Stimulated activated CD8-positive, alpha-beta memory T cell treated with anti-CD3 and anti-CD28 coated beads, Interleukin-4, amount 100 ng/mL, for 1 hour (primary cell): ENCODE measurements at places on chromosomes 7 and 10.

DNA sequence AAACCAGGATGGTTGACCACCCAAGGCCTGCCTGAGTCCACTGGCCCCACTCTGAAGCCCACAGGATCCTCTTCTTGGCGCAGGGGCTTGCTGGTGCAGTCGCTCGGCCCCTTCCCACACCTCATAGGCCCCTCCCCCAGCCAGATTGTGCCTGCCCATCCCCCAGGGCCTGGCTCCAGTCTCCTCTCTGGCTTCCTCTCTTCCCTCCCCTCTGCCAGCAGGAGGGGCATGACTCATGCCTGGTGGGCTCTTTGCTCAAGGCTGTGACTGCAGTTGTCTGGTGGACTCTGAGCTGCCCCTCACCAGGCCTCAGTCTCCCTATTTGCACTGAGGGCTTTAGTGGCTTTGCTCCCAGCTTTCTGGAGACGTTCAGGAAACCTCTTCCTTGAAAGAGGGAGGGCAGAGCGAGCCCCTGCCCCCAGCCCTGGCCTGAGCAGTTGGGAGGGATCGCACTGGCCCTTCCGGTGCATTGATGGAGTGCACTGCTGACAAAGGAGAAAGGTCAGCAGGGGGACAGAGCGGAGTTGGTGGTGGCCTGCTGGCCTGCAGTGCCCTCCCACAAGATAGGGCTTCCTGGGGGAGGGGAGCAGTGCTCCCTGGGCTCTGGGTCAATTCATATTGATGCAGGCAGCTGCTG is 60.7 kb downstream of the ZMIZ1 start:
- DNase-seq = no peak

DNA sequence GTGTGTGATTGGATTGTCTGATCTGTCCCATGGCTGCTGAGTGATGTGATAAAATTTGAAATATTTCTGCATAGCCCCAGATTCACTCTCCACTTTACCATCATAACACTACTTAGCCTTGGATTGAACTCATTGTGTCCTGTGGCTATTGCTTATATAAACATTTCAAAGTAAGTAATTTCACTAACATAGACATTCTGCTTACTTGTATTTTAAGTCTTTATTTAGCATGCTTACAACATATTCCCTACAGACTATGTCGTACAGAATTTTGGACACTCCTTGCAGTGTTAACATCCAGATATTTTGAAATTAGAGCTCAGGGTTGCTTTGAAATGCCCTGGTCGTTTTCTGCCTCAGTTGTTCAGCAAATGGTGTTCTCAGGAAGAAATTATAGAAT is 117.6 kb downstream of the LRRC4 start:
- no peak for DNase-seq

GRCh38 chr10:79048639-79049550 is 19.9 kb upstream of the ZMIZ1 start:
- DNase-seq = no peak

DNA sequence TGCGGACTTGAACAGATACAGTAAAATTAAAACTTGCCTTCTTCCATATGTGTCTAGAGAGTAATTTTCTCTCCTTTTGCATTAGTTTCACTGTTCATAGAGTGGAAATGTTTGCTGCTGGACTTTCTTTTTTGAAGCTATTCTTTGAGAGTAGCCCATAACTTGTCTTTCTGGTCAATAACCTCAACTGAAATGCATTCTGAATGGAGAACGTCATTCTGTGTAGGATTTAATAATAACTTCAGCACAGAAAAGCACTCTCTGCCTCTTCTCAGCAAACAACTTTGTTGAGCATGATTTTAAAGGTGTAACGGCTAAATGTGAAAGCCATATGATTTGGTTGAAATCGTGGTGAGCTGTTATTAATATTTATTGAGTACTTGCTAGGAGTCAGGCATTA is 111.8 kb downstream of the CUX1 start:
- DNase-seq = no peak

DNA sequence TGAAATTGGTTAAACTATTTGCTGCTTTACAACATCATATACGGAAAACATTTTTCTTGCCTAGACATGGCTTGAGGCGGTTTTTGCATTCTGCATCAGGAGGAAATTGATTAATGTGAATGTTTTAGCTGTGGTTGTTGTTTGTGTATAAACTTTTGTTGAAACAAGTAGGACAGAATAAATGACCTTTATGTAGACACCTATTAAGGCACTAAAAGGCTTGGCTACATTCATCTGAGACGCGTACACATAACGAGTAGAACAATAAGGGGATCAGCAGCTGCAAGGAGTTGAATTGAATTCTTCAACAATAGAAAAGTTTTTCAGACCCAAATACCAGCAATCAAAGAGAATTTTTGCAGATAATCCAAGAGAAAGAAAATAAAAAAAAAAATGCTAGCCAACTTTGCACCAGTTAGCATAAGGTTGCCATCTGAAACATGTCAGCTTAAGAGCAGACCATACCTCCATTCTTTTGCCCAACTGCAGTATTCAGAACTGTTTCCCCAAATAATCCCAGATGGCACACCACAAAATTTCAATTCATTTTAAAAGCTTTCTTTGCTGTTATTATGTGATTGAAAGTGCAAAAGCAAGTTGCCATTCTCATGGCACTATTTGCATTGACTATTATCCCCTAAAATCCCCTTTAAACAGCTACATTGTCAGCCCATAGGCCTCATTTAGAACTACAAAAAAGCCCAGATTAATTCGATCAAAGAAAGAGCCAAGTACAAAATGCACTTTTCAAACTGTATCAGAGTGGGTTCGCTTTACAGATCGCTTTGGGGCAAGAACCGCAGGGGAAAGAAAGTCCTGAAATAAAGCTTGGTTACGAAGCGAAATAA is 49.6 kb downstream of the GCC1 start:
- no peak for DNase-seq

DNA sequence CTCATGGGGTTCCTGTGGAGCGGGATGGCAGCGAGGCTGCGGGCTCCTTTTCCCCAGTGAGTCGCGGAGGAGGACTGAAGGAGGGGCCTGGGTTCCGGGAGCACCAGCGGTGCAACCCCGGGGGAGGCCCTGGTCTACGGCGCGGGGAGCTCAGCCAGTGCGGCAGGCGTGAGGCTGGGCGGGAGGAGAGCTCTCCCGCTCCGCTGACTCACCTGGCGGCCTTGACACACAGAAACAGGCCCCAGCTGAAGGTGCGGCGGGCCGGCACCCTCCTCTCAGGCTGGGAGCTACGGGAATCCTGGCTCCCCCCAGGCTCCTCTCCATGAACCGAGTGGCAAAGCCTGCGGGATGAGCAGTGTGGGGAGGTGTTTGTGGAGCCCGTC is 6.8 kb upstream of the NOM1 start:
- DNase-seq = no peak

DNA sequence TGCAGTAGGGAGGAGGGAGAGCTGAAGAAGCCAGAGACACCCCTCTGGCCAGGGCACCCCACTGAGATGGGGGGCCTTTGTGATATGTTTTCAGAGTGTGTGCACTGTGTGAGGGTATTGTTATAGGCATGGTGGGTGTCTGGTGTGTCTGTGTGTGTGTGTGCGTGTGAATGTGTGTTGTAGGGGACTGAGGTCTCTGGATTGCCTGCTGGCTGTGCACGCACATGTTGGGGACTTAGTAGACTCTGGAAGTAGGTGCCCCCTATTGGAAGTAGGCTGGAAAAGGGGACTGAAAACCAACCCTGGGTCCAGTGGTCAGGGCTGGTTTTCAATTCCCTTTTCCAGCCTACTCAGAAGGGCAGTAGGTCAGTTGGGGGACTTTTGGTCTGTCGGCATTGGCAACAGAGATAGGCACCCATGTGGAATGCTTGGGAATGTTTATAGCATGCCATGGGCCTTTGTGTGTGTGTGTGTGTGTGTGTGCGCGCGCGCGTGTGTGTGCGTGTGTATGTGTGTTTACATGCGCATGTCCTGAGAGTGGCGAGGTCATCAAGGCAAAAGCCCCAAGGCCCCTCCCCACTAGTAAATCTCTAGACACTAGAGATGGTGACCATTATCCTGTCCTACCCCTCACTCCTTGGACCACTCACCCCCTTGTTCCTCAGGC is 78.8 kb downstream of the HIF1AN start:
- DNase-seq = no peak

GRCh38 chr7:84331616-84332015 is 137.0 kb upstream of the SEMA3A start:
- no peak for DNase-seq

DNA sequence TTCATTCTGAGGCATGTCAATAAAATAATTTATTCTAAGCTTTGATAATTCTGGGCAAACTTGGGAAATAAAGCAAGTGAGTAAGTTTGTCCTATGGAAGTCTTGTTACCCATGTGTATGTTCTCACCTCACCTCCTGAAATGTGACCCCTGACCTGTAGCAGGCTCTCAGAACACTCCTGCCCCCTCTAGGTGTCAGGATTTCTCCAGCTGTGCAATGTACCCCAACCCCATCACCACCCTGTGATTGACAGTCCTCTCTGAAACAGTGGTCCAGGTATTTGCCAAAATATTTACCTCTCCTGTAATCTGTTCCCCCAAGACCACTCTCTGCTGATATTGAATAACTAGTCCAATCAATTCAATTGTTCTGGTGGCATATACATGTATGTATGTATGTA is 122.6 kb upstream of the PTER start:
- DNase-seq = no peak

DNA sequence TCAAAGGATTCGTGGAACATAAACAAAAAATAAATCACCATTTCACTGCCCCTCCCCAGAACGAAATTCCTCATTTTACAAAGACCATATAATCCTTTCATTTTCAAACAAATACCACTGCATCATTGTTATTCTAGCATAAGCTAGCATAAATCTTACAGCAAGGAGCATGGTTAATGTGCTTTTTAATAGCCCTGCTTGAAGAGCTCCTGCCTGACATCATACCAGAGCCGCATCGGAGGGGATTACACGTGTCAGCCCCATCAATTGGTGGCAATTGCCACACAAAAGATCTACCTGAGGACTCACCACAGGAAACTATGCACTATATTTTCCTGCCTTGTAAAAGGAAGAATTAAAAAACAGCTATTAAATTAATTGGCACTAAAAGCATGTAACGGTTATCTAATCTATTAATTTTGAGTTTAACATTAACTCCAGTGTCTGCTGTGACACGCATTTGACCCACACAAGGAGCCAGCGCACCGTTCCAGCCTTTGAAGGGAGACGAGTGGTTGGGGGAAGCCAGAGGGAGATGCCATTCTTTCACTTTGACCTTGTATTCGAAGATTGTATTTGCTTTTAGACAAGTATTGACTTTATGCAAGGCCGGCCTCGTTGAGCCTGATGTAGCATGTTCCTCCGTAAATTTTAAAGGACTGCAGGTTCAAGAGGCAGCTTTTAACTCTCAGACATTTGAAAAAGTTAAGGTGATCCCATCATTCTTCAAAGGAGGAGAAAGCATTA is 261.1 kb upstream of the RNF32 start:
- no peak for DNase-seq

GRCh38 chr7:75537731-75538130 is 45.6 kb downstream of the SPDYE5 start:
- DNase-seq = no peak

GRCh38 chr10:126397640-126398382 is 9.5 kb upstream of the ADAM12 start:
- no peak for DNase-seq

DNA sequence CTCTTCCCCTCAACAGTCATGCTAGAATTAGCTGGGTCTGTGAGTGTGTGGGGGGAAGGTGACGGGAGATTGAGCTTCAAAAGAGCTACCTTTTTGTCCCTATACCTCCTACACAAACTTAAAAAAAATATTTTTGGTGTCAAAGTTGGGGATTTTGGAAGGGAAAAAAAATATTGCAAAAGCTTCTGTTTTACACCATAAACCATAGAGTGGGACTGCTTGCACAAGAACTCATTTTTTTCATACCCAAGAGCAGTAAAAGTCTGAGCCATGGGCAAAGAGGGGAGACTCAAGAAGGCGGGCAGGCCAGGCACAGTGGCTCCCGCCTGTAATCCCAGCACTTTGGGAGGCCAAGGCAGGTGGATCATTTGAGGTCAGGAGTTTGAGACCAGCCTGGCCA is 9.4 kb upstream of the ZDHHC4 start:
- no peak for DNase-seq

- DNase-seq = no peak
These were observed 8.4 kb downstream of the OSBPL3 start for GRCh38 chr7:24971333-24972165.

- no peak for DNase-seq
These were observed 15.7 kb upstream of the PRKAR1B start for GRCh38 chr7:742791-743190.

DNA sequence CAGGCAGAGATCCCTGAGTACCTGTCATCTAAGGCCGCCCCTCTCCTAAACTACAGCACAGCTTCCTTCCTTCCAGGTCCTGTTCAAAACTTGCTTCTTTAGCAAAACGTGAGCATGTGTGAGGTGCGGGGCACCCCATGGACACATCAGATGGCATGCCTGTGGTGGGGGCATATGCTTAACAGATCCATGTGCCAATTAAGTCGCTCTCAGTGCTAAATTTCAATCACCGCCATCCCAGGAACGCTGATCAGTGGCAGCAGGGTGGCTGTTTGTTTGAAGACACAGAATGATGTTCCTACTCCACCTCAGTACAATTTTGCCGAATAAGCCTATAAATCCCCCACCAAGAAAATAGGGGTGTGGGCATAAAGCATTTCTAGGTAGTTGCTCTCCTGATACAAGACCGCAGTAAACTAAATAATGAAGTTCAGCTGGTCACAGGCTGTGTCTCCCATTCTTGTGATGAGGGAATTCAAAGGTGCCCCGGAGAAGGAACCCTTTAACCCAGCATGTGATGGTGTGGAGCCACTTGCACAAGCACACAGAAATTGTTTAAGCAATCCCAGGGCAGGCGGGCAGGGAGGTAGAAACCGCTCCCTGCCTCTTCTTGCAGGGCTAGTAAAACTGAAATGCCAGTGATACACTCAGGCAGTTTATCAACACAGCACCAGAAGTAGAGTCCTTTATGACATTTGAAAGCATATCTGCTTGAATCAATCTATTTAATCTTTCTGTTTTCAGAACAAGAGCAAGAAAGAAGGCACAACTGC is 205.7 kb downstream of the SORCS1 start:
- DNase-seq = no peak

GRCh38 chr7:18201350-18201749 is 173.7 kb upstream of the PRPS1L1 start:
- no peak for DNase-seq

DNA sequence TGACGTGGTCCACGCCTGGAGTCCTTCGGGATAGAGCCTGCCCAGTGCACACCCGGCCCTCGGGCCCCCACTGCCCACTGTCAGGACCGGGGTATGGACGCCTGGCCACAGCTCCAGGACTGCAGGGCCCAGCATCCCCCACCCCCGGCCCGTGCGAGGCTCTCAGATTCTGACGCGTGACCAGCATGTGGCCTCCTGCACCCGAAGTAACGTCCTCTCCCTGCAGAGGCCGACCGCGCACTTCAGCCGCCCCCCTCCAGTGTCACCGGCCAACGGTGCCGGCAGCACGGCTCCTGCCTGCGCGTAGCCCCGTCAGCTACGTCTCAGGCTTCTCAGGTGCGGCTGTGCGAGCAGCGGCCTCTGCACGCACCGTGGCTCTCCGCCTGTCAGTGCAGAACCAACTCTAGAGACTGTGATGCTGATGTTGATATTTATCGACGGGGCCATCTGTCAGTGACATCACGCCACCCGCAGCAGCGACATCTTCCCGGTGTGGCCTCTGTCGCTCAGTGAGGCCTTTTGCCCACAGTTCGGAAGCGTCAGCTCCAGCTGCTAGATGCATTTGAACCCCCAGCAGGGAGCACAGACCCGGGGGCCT is 40.1 kb upstream of the ADGRA1 start:
- DNase-seq = no peak

GRCh38 chr7:2116989-2117591 is 115.7 kb downstream of the MAD1L1 start:
- no peak for DNase-seq
